H9 (cell line): ENCODE measurements at places on chromosomes 7 and 10. TPM values are rescaled to one million over a fixed set of nuclear protein-coding genes. Genes with fewer than 3 reads are reported as not detected.

Gene FGFR2
- total RNA-seq: 133 and 135 TPM in 2 replicates

Gene PDCD4
- total RNA-seq: 22.6 and 29.3 TPM in 2 replicates

Gene PFKFB3
- total RNA-seq: 33.9 and 36.8 TPM in 2 replicates

Gene ITIH5
- 1.1 and 1.3 TPM in 2 replicates for total RNA-seq

Gene IFIT5
- total RNA-seq: 2.1 and 2.3 TPM in 2 replicates

- no peak overlapping the region for H3K4me3 ChIP-seq
- H3K27me3 ChIP-seq: no peaks in the 10 kb centered on the region
Observed at GRCh38 chr10:12241810-12242529, 46.0 kb downstream of the CDC123 start.

- H3K27ac ChIP-seq: no peak overlapping the region
- H3K36me3 ChIP-seq: no peaks in the 10 kb centered on the region
- H3K27me3 ChIP-seq: no peaks in the 10 kb centered on the region
- no peaks in the 10 kb centered on the region for H3K4me1 ChIP-seq
- DNase-seq: no peak
Observed at GRCh38 chr7:4824120-4824775, 37.6 kb downstream of the PAPOLB start.

GRCh38 chr7:114409750-114410149, 4.9 kb upstream of the FOXP2 start:
- H3K27me3 ChIP-seq: no peaks in the 10 kb centered on the region
- no peak for DNase-seq
- no peak overlapping the region for H3K27ac ChIP-seq

DNA sequence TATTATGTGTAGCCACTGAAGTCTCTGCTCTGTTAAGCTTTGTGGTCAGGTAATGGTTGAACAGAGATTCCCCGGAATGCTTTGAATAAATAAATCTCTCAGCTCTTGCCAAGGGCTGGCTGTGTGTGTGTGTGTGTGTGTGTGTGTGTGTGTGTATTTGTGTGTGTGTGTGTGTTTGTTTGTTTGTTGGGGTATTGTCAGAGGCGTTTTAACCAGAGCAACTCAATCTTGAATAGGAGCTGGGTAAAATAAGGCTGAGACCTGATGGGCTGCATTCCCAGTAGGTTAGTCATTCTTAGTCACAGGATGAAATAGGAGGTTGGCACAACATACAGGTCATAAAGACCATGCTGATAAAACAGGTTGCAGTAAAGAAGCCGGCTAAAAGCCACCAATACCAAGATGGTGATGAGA, 256.2 kb upstream of the CACNA2D1 start:
- no peak overlapping the region for H3K4me3 ChIP-seq
- H3K4me1 ChIP-seq: no peaks in the 10 kb centered on the region; the same call in 1 of the 2 replicates

GRCh38 chr7:95687759-95688343, 84.5 kb upstream of the DYNC1I1 start:
- DNase-seq: no peak
- H3K27me3 ChIP-seq: no peaks in the 10 kb centered on the region
- H3K36me3 ChIP-seq: no peaks in the 10 kb centered on the region
- H3K27ac ChIP-seq: no peak overlapping the region
- H3K4me1 ChIP-seq: no peaks in the 10 kb centered on the region
